ENCODE measurements at places on chromosomes 2 and 18.

DNA sequence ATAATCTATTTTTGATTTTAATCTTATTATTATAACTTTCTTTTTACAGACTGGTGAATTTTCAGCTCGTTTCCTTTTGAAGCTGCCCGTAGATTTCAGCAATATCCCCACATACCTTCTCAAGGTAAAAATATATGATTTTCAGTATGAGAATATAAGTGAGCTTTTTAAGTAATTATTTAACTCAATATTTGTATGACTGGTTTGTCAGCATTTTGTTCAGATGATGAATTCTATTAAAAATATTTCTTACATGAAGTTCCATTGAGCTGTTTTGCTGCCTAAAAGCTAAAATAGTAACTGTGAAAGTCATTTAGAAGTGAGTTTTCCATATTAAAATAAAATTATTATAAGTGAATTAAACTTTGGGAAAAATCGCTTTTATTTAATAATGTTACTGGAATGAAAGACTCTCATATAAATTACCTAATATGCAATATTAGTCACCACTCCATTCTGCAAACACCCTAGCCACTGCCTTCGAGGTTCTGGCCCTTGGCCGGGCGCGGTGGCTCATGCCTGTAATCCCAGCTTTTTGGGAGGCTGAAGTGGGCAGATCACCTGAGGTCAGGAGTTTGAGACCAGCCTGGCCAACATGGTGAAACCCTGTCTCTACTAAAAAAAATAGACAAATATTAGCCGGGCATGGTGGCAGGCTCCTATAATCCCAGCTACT is 155.3 kb downstream of the BABAM2 start:
- no peak for DNase-seq

DNA sequence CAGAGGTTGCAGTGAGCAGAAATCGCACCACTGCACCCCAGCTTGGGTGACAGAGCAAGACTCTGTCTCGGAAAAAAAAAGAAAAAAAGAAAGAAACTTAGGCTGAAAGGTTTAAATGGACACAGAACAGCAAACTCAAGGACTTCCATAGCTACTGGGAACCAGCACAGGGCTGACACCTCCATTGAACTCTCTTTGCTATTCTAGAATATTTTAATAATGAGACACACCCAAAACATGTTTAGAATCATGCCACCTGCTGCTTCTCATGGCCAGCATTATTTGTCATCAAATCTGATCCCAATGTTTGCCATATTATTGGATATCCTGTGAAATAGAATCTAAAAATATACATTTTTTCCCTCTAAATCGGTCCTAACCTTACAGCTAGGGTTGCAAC is 42.7 kb upstream of the LTBP1 start:
- no peak for DNase-seq

- no peak for DNase-seq
Observed at GRCh38 chr2:222976521-222977061, 75.4 kb upstream of the KCNE4 start.

DNA sequence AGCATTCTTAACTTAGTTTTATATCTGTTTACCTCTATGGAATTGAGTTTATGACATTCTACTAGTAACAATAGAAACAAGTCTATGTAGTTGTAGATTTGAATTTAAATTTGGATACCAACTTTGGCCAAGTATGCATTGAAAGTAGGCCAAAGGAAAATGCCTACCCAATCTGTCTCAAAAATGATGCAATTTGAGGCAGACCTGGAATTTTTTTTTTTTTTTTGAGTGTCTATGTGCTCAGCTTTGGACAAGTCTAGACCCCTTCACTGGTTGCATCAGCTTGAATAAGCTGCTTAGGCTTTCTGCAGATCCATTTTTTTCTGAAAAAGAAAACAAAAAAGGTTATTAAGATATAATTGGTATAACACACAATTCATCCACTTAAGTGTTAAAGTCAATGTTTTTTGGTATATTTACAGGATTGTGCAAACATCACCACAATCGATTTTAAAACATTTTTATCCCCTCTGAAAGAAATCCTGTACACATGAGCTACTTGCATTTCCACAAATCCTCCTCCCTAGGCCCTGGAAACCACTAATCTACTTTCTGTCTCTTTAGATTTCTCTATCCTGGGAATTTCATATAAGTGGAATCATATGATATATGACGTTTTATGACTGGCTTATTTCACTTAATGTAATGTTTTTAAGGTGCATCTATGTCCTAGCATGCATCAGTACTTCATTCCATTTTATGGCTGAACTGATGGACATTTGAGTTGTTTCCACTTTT is 185.1 kb upstream of the CCDC68 start:
- no peak for DNase-seq

DNA sequence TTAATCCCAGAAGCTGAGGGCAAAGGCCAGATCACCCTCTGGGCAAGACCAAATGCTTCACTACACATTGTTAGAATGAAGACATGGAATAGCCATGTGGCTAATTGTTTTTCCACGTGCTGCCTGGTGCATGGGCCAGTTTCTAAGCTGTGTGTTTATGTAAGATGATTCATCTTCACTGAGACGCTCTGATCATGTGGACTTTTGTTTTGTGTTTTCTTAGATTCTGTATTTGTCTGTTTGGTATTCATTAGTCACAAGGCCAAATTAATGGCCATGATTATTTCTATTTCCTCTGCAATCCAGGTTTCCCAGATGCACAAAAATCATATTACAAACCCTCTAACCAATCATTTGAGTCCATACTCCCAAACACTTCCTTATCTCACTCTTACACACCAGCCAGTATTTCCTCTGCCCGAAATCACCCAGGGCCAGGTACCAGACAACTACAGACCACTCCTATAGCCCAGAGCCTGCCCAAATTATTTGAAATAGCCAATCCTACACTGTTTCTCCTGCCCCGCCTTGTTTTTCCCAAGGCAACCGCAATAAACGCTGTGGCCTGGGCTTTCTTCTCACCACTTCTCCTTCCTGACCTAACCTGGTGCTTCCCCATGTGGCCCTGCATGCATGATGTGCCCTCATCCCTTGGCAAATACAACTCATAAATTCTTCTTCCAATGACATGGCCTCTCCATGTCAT is 94.2 kb upstream of the SP3 start:
- no peak for DNase-seq

- DNase-seq: no peak
Observed at GRCh38 chr2:52929412-52929811, 838.2 kb upstream of the CHAC2 start.

GRCh38 chr18:73352546-73352945 is 484.8 kb upstream of the NETO1 start:
- DNase-seq: no peak

DNA sequence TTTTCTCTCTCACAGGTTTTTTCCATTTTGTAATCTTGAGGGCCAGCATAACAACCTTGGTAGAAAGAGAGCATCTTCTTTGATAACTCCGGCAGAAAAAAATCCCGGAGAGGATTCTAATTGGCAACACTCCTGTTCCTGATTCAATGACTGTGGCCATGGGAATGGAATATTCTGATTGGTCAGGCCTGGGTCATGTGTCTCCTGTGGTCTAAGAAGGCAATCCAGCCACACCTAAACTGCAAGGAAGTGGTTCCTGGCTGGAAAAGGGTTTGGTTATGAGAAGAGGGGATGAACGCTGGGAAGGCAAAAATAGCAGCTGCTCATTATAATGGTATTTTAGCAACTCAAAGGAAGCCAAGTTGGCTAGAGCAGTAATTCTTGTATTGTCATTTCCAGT is 24.8 kb upstream of the ZNF638 start:
- no peak for DNase-seq

DNA sequence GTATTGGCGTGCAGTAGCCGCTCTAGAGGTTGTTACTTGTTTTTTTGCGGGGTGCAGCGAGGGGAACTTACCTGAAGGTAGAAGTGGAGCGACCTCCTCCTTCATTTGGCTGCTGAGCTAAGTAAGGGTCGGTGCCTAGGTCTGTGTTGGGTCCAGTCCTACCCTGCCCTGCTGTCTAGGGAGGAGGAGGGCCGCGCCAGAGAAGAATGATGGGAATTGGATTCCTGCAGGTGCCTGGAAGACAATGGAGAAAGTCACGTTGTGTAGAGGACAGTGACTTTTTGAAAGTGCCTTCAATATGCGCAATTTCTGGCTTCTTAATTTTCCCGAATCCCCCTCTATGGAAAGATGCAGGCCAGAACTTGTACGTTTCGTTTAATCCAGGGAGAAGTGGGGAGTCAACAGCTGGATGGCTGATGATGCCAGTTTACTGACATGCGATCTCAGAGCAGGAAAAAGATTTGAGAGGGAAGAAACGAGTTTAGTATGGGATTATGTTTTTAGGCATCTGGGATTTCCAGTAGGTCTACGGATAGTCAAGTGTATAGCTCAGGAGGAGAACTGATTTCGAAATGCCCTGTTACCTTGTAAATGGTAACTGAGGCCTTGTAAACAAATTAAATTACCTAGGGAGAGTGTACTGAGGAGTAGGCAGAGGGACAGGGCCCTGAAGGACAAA is 653 bp downstream of the MRPS9 start:
- DNase-seq: no peak

- no peak for DNase-seq
Observed at GRCh38 chr2:69253611-69254301, 133.3 kb downstream of the GFPT1 start.

DNA sequence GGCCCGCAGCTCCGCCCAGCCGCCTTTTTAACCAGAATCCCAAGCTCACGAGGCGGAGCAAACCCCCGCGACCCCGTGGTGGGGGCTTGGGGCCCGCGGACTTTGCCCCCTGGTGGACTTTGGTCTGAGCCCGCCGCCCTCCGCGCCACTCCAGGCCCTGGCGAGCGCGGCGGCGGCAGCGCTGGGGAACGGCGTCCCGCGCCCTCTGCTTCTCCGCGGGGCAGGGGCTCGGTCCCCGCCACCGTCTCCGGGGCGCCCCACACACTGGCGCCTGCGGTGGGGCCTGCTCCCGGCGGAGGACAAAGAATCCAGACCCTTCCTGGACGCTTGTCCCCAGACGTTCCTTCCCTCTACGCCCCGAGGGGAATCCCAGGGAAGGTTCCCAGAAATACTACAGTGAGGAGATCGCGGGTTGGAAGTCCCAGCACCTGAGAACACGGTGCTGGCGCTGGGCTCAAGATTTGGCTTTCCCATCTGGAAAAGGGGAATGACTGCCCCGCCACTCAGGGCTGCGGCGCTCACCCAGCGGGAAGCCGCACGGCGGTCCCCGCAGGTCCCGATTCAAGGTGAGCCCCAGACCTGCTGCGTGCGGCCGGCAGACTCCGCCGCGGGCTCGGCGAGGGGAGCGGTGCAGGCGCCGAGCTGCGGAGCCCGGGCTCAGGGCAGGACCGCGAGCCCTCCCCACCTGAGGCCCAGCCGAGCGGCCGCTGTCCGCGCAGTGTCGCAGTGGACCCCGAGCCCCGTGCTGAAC is at the start of gene HAAO:
TSS of gene HAAO (minus strand) at position 1 of the 751 bp plus-strand sequence. CDS start 47 bp downstream, outside the sequence.
- DNase-seq: no peak

GRCh38 chr18:56329536-56329935 is 308.9 kb downstream of the TXNL1 start:
- no peak for DNase-seq

DNA sequence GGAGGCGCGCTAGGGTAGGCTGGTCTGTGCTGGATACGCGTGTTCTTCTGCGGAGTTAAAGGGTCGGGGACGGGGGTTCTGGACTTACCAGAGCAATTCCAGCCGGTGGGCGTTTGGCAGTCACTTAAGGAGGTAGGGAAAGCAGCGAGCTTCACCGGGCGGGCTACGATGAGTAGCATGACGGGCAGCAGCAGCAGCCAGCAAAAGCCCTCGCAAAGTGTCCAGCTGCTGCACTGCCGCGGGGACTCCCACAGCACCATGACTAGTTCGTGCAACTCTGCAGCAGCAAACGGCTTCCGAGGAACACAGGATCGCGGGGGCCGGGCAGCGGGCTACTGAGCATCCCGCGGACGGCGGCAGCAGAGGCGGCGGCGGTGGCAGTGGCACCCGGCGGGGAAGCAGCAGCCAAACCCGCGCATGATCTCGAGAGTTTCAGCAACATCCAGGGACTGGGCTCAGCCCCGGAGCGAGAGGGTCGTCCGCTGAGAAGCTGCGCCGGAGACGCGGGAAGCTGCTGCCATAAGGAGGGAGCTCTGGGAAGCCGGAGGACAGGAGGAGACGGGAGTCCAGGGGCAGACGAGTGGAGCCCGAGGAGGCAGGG is 368 bp downstream of the TMEFF2 start:
- no peak for DNase-seq

- DNase-seq: no peak
Observed at GRCh38 chr18:52685316-52685715, 345.3 kb downstream of the DCC start.

- DNase-seq: no peak
Observed at GRCh38 chr2:1775511-1776035, 31.3 kb upstream of the PXDN start.

GRCh38 chr2:8298783-8299182 is 383.1 kb upstream of the ID2 start:
- DNase-seq: no peak

GRCh38 chr18:64295839-64296238 is 147.0 kb upstream of the LINC00305 start:
- DNase-seq: no peak

DNA sequence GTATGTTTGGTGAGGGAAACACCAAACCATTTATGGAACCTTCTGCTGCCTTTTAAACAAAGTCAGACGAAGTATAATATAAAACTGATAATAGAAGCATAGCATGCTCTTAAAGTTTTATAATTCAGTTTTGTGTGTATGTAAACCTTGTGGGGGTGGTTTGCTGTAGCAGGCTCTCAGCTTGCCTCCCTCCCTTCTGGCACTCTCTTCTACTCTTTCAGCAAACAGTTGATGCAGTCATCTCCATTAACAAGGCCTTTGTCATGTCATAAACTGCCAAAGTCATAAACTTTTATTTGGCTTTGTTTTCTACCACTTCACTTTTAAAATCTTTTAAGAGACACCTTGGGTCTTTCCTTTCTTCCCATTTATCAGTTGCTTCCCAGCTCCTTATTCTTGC is 448.2 kb upstream of the SETBP1 start:
- no peak for DNase-seq

DNA sequence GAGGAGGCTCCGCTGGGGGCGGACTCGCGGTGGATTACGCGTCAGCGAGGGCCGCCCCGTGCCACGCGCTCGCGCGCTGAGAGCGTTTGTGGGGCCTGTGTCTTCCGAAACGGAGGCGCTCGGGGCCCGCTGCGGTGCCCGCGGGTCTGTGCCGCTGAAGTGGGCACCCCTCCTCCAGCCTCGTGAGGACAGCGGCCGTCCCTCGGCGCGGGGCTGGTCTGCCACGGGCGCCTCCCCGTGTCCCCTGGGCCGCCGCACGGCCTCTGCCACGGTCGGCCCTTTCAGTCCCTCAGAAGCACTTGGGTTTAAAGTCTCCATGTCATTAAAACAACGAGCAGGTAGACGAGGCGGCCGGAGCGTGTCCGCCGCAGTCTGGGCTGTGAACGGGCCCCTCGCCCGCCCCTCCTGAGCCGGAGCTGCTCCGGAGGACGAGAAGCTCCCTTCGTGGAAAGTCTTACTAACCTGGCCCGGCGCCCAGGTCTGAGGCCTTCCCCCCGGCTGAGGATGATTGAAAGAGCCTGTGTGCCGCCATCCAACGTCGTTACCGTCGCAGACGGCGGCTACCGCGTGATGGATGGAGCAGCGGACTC is 97.6 kb downstream of the NFATC1 start:
- no peak for DNase-seq

- no peak for DNase-seq
Observed at GRCh38 chr2:27583390-27583915, 611 bp downstream of the ZNF512 start.

Data from stimulated activated CD8-positive, alpha-beta memory T cell treated with anti-CD3 and anti-CD28 coated beads, Interleukin-4, amount 100 ng/mL, for 1 hour (primary cell).